ENCODE measurements at places on chromosomes 13 and 19. TPM values are rescaled to one million over a fixed set of nuclear protein-coding genes. Genes with fewer than 3 reads are reported as not detected.
A peak's percentile ranks its signal among the peaks of the same experiment; 100 is the strongest.

DNA sequence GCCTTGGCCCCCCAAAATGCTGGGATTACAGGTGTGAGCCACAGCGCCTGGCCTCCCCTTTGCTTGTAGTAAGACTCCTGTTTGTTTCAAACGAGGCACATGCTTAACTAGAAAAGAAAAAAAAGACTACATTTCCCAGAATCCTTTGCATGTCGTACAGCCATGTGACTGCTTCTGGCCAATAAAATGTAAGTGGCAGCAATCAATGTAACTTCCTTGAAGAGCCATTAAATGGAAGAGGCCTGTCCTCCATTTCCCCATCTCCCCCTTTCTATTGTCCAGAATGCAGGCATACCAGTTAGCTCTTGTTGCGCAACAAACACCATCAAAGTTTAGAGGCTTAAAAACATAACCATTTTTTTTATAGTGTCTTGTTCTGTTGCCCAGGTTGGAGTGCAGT is 10.4 kb upstream of the GPR32 start:
- H3K27me3 ChIP-seq = no peaks in the 10 kb centered on the region
- H3K27ac ChIP-seq = no peak overlapping the region
- peak; percentile 45 for DNase-seq
- H3K4me3 ChIP-seq = no peak overlapping the region
- H3K36me3 ChIP-seq = no peaks in the 10 kb centered on the region
- H3K4me1 ChIP-seq = no peaks in the 10 kb centered on the region

Gene C19orf73
- total RNA-seq = not detected

DNA sequence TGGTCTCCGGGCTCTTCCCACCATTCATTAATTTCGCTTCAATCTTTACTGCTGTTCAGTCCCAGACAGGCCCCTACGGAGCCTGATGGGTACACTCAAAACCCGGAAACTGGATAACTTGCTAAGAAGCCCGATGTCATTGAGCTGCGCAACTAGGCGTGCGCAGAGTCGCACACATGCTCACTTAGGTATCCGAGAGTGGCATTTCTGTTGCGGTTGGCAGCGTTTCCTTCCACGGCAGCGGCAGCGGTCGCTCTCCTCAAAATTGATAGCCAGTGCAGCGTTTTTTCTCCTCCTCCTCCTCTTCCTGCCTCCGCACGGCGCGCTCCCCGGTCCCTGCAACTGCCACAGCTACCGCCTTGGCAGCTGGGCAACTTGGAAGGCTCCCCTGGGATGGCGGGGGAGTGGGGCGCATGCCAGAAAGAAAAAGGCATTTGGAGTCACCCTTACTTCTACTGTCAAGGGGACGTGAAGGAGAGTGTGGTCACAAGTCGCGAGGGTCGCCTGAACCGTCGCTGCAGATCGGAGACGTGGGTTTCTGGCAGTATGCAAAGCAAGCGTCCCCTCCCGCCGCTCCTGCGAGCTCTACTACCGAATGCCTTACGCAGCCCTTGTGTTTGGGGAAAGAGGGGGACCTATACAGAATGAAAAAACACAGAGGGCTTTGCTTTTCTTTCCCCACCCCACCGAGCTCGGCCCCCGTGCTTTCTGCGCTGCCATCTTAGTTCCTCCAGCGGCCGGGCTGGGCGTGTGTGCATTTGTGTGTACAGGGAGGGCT is 2.4 kb upstream of the MYCBP2 start:
- peak overlapping the region; percentile 67 for H3K27ac ChIP-seq
- H3K36me3 ChIP-seq = no peaks in the 10 kb centered on the region
- peaks cover 19% of the 10 kb centered on the region for H3K4me1 ChIP-seq
- H3K4me3 ChIP-seq = peak overlapping the region; percentile 94
- H3K27me3 ChIP-seq = no peaks in the 10 kb centered on the region
- peak; percentile 94 for DNase-seq

DNA sequence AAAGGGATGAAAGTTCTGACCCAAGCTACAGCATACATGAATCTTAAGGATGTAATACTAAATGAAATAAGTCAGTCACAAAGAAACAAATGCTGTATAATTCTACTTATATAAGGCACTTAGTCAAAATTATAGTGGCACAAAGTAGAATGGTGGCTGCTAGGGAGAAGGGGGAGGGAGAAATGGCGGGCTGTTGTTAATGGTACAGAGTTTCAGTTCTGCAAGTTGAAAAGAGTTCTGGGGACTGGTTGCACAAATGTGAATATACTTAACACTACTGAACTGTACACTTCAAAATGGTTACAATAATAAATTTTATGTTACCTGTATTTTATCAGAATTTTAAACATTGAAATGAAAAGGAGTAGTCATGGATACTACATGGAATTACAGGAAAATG is 48.9 kb upstream of the CLDN10 start:
- no peak for DNase-seq
- H3K27me3 ChIP-seq = no peaks in the 10 kb centered on the region
- H3K4me1 ChIP-seq = no peaks in the 10 kb centered on the region
- H3K27ac ChIP-seq = no peak overlapping the region

DNA sequence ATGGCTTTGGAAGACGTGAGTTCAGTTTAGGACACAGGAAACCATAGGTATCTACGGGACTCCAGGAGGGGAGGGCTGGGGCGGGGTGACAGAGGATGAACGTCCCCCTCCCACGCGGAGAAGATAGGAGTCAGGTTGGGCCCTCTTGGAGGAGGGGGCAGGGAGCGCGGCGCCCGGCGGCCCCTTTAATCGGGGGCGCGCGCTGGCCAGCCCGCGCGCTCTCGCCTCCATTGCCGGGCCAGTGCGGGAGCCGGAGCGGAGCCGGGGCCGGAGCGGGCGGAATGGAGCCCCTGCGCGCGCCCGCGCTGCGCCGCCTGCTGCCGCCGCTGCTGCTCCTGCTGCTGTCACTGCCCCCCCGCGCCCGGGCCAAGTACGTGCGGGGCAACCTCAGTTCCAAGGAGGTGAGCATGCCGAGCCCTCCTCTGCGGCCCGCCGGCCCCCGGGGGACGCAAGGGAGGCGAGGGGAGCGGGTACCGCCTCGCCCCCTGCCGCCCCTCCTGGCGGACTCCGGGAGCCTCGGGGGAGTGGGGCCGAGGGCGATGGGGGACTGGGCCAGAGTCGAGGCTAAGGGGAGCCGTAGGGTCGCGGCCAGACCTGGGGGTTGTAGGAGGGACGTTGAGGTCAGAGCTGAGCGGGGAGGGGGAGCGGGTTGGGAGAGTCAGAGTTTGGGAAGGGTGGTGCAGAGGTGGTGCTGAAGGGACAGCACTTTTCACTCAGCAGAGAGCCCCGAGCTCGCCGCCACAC is at the start of gene TMEM145:
TSS of gene TMEM145 (plus strand) at position 214 of the 744 bp plus-strand sequence. CDS start at position 282, 68 bp downstream.
- no peaks in the 10 kb centered on the region for H3K36me3 ChIP-seq
- H3K27me3 ChIP-seq = peaks cover 7% of the 10 kb centered on the region
- peak within 1 kb of the TSS; percentile 70 for H3K4me3 ChIP-seq
- DNase-seq = peak; percentile 77
- no peak within 1 kb of the TSS for H3K27ac ChIP-seq
- no peaks in the 10 kb centered on the region for H3K4me1 ChIP-seq

Gene KLK12
- not detected for total RNA-seq

- H3K4me3 ChIP-seq = no peak overlapping the region
- DNase-seq = no peak
- peaks cover 65% of the 10 kb centered on the region for H3K36me3 ChIP-seq
- H3K27ac ChIP-seq = no peak overlapping the region
- no peaks in the 10 kb centered on the region for H3K27me3 ChIP-seq
- peaks cover 26% of the 10 kb centered on the region for H3K4me1 ChIP-seq
These were observed 14.5 kb upstream of the CCDC97 start for GRCh38 chr19:41295499-41295898.

Gene CRX
- not detected for total RNA-seq
